ENCODE measurements at places on chromosomes 7 and 10.

GRCh38 chr10:88428442-88428841 lies 154.7 kb downstream of the RNLS start:
- DNase-seq, result no peak

DNA sequence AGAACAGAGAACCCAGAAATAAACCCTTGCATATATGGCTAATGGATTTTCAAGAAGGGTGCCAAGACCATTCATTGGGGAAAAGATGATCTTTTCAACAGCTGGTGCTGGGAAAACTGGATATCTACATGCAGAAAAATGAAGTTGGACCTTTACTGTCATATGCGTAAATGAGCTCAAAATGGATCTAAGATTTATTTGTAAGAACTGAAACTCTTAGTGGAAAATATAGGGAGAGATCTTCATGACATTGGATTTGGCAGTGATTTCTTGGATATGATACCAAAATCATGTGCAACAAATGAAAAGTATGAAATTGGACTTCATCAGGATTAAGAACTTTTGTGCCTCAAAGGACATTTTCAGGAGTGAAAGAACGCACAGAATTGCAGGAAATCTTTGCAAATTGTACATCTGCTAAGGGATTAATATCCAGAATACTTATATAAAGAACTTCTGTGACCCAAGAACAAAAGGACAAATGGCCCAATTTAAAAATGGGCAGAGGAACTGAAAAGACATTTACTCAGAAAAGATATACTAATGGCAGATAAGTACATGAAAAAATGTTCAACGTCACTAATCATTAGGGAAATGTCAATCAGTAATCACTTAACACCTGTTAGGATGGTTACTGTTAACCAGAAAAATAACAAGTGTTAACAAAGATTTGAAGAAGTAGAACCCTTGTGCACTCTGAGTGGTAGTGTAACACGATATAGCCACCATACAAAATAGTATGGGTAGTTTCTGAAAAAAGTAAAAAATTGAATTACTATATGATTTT lies 6.1 kb downstream of the DBF4 start:
- no peak for DNase-seq

- no peak for DNase-seq
Observed at GRCh38 chr10:18113881-18114280, 26.3 kb upstream of the CACNB2 start.

GRCh38 chr7:1022801-1023465 lies 21.4 kb upstream of the GPR146 start:
- DNase-seq, result no peak

GRCh38 chr7:112411186-112411795 lies 39.0 kb upstream of the IFRD1 start:
- no peak for DNase-seq

GRCh38 chr7:158409816-158410330 lies 177.8 kb downstream of the PTPRN2 start:
- DNase-seq, result no peak

DNA sequence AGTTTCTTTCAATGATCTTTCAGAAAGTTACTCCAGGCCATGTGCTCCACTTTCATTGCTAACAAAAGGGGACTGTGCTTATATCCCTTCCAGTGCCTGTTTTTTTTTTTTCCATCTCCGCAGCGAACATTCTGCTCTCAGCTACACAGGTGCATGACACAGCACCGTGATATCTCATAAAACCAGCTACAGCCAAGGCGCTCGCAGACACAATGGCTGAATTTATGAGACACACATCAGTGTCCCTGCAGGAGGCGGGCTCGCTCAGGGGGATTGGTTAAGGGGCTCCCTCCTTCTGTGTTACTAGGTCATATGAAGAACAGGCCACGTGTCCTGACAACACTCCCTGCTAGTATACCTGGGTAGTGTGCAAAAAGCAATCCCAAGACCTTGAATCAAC lies 245.5 kb downstream of the SKAP2 start:
- no peak for DNase-seq

DNA sequence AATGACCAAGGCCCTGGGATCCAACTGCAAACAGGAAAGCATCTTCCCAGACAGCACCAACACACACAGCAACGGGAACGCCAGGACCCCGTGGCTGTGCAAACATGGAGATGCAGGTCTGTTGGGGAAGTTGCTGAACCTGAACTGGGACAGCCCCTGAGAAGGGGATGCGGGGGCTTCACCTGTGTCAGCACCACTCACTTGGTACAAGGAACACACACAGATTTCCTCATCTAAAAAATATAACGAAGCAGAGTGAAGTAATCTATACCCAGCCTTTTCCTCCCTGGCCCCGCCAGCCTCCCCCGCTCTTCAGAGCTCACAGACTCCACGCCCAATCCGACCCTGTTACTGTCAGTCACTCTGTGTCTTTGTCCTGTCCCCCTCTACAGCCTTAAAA lies 93.0 kb downstream of the PTPRN2 start:
- no peak for DNase-seq

- no peak for DNase-seq
Observed at GRCh38 chr10:11517150-11517549, 94.3 kb downstream of the USP6NL start.

- DNase-seq, result no peak
Observed at GRCh38 chr10:93206652-93207051, 133.0 kb downstream of the CYP26A1 start.

- DNase-seq, result no peak
Observed at GRCh38 chr10:33938001-33938400, 603.5 kb upstream of the NRP1 start.

DNA sequence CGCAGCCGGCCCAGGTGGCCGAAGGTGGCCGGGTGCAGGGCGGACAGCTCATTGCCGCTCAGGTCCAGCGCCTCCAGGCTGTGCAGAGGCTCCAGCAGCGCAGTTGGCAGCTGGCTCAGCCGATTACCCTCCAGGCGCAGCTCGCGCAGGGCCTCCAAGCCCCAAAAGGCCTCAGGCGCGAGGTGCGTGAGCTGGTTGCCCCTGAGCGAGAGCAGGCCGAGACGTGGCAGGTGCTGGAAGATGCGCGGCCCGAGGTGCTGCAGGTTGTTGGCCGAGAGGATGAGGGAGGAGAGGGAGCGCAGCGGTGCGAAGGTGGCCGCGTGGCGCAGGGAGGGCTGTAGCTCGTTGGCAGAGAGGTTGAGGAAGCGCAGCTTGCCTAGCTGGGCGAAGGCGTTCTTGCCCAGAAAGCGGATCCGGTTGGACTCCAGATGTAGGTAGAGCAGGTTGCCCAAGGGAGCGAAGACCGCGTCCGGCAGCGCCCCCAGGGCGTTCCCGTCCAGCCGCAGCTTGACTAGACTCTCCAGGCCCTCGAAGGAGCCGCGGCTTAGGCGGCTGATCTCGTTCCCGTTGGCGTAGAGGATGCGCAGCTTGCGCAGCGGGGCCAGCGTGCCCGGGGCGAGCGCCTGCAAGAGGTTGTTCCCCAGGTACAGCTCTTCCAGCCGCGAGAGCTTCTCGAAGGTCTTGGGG lies 923 bp downstream of the TRIL start:
- DNase-seq, result peak; percentile 17
